Lung (tissue), 17 donors: ENCODE measurements at places on chromosomes 4 and X. TPM values are rescaled to one million over a fixed set of nuclear protein-coding genes. Genes with fewer than 3 reads are reported as not detected.

The PNCK gene
- 0.67 TPM for total RNA-seq

The EGF gene
- 1.7 TPM for total RNA-seq

The CXorf51A gene
- total RNA-seq, result not detected

The ASB9 gene
- 7.5 TPM for total RNA-seq
